ENCODE measurements at places on chromosomes 1 and 21. TPM values are rescaled to one million over a fixed set of nuclear protein-coding genes. Genes with fewer than 3 reads are reported as not detected.

DNA sequence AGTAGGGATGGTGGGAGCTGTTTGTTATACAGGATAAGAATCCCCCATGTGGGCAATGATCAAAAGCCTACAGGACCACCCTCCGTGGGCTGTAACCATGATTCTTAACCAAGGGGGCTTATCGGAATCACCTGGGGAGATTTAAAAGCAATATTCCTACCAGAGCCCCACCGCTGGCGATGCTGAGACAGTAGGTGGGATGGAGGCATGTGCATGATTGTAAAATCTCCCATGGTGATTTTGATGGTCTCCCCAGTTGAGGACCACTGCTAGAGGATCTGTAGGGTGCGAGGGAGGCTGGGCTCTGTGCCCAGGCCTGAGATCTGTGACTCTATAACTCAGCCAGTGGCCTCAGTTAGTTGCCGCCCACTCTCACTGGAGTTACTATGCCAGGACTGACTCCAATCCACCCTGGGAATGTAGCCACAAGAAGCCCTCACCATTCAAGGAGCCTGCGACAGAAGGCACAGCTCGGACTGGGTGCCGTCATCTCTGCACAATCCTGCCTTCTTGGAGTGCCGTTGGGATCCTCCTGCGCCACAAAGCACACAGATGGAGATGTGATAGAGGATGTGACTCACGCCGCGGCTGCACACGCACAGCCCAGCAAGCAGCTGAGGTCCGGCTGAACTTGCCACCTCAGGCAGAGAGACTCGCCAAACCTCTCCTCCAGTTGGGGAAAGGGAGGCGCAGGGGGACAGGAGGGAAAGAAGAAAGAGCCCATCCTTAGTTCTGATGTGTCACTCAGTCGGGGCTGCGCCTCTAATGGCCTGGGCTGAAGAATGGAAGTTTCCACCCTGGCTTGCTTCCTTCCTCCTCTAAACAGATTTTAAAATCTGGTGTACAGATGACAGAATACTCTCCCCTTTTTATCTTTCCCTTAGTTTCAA is 26.5 kb downstream of the AKNAD1 start:
- peak; percentile 69 for DNase-seq

DNA sequence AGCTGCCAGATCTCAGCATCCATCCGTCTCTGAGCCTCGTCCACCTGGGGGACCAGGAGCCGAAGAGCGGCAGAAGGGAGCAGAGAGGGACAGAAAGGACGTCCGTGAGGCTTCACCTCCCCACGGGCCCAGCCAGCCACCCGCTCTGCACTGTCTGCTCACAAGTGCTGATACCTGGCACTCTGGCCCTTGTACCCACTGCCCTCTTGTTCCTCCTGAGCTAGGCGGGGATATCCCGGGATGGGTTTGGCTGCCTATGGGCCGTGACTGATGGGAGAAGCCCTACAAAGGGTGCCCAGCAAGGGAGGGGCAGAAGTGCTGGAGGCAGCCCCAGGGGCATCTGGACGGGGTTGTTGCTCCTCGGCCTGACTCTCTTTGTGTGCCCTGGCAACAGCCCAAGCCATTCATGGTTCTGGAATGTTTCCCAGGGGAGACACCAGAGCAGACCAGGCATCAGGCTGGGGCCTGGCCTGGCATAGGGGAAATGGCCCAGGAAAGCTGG is 57.6 kb downstream of the LDLRAD2 start:
- peak; percentile 84 for DNase-seq

GRCh38 chr1:53627666-53628065 is 111.3 kb downstream of the GLIS1 start:
- DNase-seq = no peak

GRCh38 chr1:2208309-2209239 is 14.0 kb upstream of the FAAP20 start:
- DNase-seq = peak; percentile 61

GRCh38 chr1:30790850-30791778 is 33.5 kb upstream of the LAPTM5 start:
- no peak for DNase-seq

GRCh38 chr1:29878501-29878900 is 642.2 kb downstream of the PTPRU start:
- no peak for DNase-seq

DNA sequence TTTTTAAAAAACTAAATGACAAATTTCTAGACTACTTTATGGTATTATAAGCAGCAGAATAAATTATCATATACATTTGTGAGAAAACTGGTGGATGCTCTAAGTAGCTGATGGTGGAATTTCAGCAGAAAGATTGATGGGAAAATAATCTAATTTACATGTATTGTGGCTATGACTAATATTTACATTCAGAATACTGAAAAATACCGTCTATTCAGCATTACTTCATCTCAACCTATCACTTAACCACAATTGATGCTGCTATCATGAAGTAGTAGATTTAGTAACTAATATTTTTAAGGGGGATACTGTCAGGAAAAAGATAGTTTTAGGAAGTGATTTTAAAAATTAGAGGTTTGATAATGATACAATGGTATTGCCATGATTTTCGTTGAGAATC is 137.9 kb downstream of the IFI44 start:
- DNase-seq = no peak

- peak; percentile 41 for DNase-seq
Measured at GRCh38 chr1:161440312-161440894, 64.9 kb upstream of the FCGR2A start.

GRCh38 chr1:100087396-100087795 is 45.3 kb downstream of the SASS6 start:
- DNase-seq = no peak

- DNase-seq = no peak
Measured at GRCh38 chr1:76782809-76783208, 84.5 kb upstream of the ST6GALNAC5 start.

DNA sequence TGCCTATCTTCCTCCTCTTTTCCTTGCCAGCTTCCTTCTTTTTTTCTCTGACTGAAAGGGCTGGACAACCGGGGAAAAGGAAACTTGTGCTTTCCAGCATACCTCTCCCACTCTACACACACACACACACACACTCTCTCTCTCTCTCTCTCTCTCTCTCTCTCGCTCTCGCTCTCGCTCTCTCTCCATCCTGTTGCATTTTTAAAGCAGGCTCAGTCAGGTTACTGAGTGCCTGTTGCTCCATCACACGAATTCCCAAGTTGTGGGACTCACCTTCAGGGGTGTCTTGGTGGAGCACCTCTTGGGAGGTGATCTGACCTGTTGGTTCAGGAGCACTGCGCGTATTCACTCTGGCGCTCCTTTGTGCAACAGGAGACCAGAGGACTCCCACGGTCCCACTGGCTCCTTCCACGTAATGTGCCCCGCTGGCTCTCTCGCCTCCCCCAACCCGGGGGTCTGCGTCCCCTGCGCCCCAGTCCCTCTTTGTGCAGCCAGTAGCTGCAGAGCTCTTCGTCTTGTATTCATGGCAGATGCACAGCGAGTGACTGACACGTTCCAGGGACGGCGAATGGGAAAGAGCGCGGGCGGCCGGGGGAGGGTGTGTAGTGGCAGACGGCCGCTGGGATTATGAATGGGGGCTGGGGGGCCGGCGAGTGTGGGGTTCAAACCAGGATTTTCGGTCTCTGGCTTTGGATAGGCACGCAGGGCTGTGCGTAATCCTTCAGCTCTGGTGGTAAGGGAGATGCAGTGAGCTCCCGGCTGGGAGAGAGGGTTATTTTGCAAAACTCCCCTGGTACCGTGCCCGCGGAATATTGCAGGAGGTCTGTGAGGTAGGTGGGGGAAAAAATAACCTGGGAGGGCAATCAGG is 660 bp upstream of the PDE4B start:
- DNase-seq = no peak

- no peak for DNase-seq
Measured at GRCh38 chr1:157781048-157781447, 4.1 kb upstream of the FCRL2 start.

- no peak for DNase-seq
Measured at GRCh38 chr21:46284733-46285132, 678 bp downstream of the MCM3AP start.

GRCh38 chr1:217526636-217527035 is 104.3 kb downstream of the GPATCH2 start:
- no peak for DNase-seq

DNA sequence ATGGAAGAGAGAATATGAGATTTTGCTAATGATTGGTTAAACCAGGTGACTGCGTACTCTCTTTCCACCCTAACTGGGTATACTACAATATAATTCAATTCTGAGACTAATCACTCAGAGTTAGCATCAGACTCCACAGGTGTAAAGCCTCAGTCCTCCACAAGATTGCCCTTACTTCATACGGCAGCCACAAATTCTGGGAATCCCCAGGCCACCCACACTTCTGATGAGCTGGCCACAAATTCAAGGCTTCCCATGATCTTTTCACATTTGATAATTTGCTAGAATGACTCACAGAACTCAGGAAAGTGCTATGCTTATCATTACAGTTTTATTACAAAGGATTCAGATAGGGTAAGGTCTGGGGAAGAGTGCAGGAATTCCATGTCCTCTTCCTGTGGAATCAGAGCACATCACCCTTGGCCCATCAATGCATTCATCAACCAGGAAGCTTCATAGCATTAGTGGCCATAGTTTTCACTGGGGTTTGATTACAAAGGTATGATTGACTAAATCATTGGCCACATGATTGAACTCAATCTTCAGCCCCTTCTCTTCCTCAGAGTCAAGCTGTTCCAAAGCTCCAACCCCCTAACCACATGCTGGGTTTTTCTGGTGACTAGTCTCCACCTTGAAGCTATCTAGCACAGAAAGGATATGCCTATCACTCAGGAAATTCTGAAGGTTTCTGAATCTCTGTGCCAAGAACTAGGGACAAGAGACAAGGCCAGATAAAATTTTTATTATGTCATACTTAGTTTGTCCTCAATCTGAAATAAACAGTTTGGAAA is 131.7 kb downstream of the HHIPL2 start:
- DNase-seq = no peak

DNA sequence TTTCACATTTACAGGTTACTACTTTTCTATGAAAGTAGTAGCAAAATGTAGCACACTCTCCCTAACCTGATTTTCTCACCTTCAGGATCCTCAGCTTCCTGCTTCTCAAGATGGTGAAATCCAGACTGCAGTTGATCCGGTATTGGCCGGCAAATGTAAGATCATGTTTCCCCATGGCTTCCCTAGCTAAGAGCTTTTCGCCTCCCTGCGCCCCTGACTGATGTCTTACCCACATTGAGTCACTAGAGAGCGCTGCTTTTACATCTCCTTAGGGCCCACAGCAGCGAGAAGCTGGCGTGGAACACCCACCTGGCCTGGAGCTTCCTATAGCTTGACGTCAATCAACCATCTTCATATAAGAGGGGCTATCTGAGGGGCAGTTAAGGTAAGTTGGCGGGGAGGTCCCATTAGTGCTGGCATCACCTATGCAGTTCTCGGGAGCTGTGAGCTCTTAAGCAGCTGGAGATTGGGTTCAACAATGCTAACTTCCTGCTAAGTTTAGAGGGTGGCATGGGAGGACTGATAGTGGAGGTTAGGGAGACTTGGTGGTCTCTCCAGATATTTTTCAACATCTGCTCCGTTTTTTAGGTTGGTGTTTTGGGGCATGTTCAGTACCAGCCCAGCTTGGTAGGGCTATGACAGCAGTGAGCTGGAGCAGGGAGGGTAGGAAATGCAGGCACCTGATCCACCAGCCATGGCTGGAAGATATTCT is 5.5 kb downstream of the PTPN7 start:
- DNase-seq = no peak

DNA sequence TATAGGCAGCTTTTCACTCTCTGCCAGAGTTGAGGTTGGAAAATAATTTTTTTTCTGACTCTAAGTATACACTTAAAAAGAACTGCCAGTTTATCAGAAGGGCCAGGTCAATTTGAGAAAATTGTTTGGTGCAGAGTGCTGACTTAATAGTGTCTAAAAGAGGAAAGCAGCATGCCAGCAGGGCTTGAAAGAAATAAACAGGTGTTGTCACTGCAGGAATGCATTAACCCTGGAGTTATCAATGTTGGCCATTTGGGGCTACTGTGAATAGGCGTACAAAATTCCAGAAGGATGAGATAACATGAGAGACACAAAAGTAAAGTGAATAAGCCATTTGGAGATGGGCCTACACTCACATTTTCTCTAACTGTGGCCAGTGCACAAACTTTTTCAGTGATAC is 220.6 kb upstream of the PLD5 start:
- no peak for DNase-seq

GRCh38 chr21:39346671-39347331 is 2.1 kb downstream of the HMGN1 start:
- DNase-seq = no peak

DNA sequence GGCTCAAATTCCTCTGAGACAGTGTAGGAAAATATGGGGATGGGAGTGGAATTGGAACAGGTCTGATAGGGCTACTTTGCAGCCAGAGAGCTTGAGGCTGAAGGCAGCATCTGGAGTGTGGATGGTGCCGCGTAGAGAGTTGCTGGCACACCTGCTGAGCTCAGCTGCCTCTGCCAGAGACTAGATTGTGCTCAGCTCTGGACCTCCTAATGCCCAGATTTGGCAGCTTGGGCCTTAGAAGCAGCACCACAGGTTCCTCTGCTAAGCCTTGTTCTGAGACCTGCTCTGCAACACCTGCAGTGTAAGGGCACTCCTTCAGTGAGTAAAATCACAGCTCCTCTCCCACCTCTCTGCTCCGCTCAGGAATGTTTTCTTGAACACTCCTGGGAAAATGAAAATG is 23.3 kb downstream of the ACOT11 start:
- DNase-seq = no peak

DNA sequence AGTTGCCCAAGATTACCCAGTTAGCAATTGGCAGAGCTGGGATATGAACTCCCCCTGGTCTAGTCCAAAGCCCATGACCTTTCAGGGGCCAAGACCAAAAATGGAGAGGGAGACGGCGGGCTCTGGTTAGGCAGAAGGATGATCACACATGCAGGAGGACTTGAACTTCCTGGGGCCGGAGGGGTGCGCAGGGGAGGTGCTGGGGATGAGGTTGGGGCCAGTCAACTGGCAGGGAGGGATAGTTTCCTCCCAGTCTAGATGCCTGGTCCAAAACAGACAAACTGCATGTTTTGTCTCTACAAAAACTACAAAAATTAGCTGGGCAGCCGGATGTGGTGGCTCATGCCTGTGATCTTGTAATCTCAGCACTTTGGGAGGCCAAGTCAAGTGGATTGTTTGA is 78.1 kb downstream of the NKAIN1 start:
- DNase-seq = no peak

The HAO2 gene
- total RNA-seq = not detected

The RPS6KA1 gene
- 2.5 TPM for total RNA-seq

The KIFAP3 gene
- 34.6 TPM for total RNA-seq

The FAM43B gene
- total RNA-seq = 2.2 TPM

The BEST4 gene
- total RNA-seq = not detected

The HCN3 gene
- total RNA-seq = 1.3 TPM

The ORC1 gene
- total RNA-seq = 0.14 TPM

The CRYBG2 gene
- total RNA-seq = not detected

The FMN2 gene
- total RNA-seq = not detected
